ENCODE measurements at places on chromosomes 13 and 19.

DNA sequence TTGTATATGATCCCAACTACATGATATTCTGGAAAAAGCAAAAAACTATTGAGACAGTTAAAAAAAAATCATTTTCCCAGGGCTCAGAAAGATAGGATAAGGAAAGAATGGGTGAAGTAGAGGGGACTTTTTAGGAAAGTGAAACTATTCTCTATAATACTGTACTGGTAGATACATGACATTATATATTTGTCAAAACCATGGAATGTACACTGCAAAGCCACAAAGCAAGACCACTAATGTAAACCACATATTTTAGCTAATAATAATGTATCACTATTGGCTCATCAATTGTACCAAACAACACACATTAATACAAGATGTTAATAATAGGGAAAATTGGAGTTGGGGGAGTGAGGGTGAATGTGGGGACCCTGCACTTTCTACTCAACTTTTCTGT, 182.6 kb downstream of the EFNB2 start:
- DNase-seq, result no peak

DNA sequence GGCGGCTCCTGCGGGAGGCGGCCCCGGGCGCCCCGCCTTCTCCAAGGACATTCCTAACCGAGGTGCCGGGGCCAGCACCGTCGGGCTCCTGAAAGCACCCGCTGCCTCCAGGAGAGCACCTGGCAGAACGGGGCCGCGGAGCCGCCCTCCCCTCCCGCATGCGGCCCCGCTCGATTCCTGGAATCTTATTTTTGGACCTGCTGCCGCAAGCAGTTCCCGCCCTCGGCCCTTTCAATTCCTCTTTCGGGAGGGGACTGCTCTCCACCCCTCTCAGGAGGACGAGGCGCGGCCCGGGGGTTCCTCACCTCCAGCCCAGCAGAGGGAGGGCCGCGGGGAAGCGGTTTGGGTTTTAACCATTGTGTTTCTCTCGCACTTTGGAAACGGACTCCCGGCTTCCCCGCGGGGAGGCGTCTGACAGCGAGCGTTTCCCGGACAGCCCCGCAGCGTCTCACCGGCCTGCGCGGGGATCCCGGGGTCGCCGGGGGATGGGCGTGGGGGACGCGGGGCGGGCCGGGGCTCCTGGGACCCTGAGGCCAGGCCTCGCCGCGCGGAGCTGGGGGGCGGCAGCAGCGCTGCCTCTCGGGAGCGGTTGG, 849 bp downstream of the GAS6 start:
- DNase-seq, result no peak

GRCh38 chr13:49429121-49429520, 14.7 kb downstream of the CAB39L start:
- no peak for DNase-seq

GRCh38 chr13:33072282-33072681, 56.1 kb downstream of the KL start:
- DNase-seq, result no peak

- DNase-seq, result no peak
These were observed 8.5 kb downstream of the ZNF430 start for GRCh38 chr19:21028969-21029268.

All from T-helper 22 cell (primary cell).